Stimulated activated memory B cell treated with anti-CD40 and anti-IgM and Interleukin-4, amounts not matched to agents 10 μg/mL and 1 μg/mL and 100 μg/mL, for 72 hours (primary cell): ENCODE measurements at places on chromosomes 3 and 15.

DNA sequence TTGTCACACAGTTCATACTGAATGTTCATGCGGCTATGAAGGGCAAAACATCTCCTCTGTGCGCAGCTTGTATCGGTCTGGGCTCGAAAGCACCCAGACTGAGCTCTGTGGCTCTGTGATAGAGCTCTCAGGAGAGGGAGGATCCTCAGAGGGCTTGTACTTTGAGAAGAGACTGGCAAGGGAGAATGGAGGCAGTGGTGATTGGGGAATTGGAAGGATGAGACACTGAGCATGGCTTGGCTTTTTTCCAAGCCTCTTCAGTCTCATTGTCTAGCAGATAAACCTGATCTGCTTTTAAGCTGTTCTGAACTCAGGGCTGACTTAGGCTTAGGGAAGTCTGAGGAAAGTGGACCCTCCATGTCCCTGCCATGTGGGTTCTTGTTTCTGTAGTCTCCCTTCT is 43.0 kb downstream of the RAD54L2 start:
- H3K4me1 ChIP-seq: peaks cover 27% of the 10 kb centered on the region
- H3K27me3 ChIP-seq: no peaks in the 10 kb centered on the region
- no peak for ATAC-seq
- H3K4me3 ChIP-seq: no peak overlapping the region
- H3K36me3 ChIP-seq: peaks cover 23% of the 10 kb centered on the region

DNA sequence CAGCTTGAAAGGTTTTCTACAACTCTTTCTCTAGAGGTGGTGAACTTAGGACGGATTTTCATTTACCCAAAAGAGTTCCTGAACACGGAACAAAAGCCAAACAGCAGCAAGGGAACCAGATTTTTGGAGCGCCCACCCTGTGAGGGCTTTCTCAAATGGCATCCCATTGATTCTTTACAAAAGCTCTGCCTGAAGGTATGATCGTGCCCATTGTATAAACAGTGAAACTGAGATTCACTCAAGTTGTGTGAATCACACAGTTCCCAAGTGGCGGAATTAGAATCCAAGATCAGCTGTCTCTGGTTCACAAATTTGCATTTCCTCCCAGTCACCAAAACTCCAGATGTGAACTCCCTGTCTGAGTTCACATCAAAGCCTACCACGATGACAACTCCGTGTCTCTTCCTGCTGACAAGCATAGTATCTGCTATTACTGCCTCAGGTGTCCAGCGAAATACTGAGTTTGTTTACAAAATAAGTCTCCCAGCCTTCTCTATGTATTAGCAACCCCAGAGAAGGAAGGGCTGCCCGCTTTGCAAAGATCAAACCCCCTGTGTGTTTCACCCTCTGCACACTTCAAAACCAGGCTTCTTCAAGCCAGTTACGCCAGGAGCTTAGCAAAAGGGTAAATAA is 235.9 kb upstream of the ST8SIA2 start:
- no peak overlapping the region for H3K27ac ChIP-seq
- peaks cover 6% of the 10 kb centered on the region for H3K4me1 ChIP-seq
- H3K4me3 ChIP-seq: no peak overlapping the region
- no peaks in the 10 kb centered on the region for H3K27me3 ChIP-seq

DNA sequence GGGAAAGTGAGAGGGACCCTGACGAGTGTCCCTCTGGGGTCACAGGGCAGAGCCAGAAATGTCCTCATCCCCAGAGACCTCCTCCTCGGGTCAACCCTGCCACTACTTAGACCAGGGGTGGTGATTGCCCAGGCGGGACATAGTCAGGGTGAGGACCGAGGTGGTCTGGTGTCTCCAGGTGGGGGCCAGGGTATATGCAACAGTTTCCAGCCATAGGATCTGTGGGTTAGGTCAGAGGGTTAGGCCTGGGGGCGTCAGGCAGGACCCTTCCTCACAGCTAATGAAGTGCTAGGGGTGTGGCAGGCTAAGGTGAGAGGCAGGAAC is 22.3 kb upstream of the FBLN2 start:
- no peaks in the 10 kb centered on the region for H3K4me1 ChIP-seq
- H3K36me3 ChIP-seq: no peaks in the 10 kb centered on the region
- H3K27me3 ChIP-seq: peaks cover 31% of the 10 kb centered on the region
- no peak overlapping the region for H3K4me3 ChIP-seq

DNA sequence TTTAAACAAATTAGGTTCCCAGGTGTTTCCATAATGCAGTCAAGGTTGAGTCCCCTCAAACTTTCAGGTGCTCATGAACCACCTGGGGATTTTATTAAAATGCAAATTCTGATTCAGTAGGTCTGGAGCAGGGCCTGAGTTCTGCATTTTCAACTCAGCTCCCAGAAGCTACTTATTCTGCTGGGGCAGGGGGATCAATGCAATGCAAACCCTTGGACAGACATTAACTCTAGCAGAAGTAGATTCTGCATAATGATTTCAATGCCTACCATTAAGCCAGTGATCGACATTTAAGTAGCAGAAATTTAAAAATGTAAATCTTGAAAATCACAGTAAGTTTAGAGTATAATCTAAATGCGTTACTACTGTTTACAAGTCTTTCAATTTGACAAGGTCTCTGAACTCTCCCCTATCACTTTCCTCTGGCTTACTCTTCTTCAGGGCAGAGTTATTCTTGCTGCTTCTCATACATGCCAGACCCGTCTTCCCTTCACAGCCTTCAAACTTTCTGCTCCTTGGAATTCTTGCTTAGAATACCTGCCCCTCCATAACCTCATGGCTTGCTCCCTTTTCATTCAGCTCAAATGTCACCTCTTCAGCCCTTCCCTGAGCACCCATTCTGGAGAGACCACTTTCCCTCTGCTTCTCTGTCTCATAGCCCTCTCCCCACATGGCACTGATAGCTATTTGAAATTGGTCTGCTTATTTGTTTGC is 19.3 kb upstream of the DPPA4 start:
- no peak for ATAC-seq
- no peaks in the 10 kb centered on the region for H3K27me3 ChIP-seq
- H3K4me3 ChIP-seq: no peak overlapping the region
- no peak overlapping the region for H3K27ac ChIP-seq
- no peaks in the 10 kb centered on the region for H3K36me3 ChIP-seq

DNA sequence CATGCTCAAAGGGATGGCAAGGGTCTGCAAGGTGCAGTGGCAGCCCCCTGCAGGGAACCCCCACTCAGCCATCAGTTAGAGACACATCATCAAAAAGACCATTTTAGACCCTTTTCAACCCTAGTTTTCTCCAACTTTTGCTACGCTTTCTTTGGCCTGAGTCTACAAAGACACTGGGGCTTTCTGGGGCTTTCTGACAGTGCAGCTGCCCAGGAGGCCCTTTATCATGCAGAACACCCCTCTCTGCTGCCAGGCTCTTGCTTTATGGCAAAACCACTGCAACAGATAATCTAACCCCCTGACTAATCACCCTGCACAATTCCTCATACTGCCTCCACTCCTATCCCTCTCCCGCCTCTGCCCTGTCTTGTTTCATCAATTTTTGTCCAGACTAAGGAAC is 2.4 kb downstream of the NMNAT3 start:
- no peak for ATAC-seq
- H3K36me3 ChIP-seq: no peaks in the 10 kb centered on the region
- H3K4me3 ChIP-seq: no peak overlapping the region
- H3K27me3 ChIP-seq: no peaks in the 10 kb centered on the region
- H3K4me1 ChIP-seq: no peaks in the 10 kb centered on the region
- no peak overlapping the region for H3K27ac ChIP-seq

- H3K36me3 ChIP-seq: no peaks in the 10 kb centered on the region
- H3K4me1 ChIP-seq: no peaks in the 10 kb centered on the region
- H3K27me3 ChIP-seq: no peaks in the 10 kb centered on the region
- no peak for ATAC-seq
- H3K27ac ChIP-seq: no peak overlapping the region
- no peak overlapping the region for H3K4me3 ChIP-seq
Observed at GRCh38 chr3:193572426-193572908, 17.8 kb upstream of the ATP13A4 start.

- no peak overlapping the region for H3K4me3 ChIP-seq
- no peak overlapping the region for H3K27ac ChIP-seq
- ATAC-seq: no peak
- no peaks in the 10 kb centered on the region for H3K36me3 ChIP-seq
- no peaks in the 10 kb centered on the region for H3K27me3 ChIP-seq
- H3K4me1 ChIP-seq: no peaks in the 10 kb centered on the region
Observed at GRCh38 chr3:140316466-140316865, 361.4 kb upstream of the TRIM42 start.
